CD4-positive, CD25-positive, alpha-beta regulatory T cell (primary cell): ENCODE measurements at places on chromosomes 5 and 9. TPM values are rescaled to one million over a fixed set of nuclear protein-coding genes. Genes with fewer than 3 reads are reported as not detected.

GRCh38 chr9:74973714-74974113 is 21.0 kb upstream of the C9orf40 start:
- no peak for DNase-seq

CCDC192 gene
- not detected for polyA plus RNA-seq

- no peak for DNase-seq
These were observed 20.0 kb downstream of the KIAA1191 start for GRCh38 chr5:176341325-176342157.

DNA sequence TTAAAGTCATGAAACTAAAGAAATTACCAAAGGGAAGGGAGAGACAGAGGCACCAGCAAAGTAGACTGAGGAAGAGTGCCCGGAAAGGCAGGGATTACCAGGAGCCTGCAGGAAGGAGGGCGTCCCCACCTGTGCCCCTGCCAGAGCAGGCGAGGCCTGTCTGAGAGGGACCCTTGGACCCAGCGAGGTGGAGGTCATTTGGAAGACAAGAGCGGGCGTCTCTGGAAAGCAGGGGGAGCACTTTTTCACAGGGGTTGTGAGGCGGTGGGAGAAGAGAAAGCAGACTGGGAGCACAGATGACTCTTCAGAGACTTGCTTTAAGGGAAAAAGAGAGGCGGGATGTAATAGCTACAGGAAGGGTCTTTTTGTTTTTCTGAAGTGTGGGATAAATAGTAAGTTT is 27.5 kb upstream of the SLC2A8 start:
- no peak for DNase-seq

GRCh38 chr9:6439051-6439703 is 26.2 kb downstream of the UHRF2 start:
- no peak for DNase-seq

GRCh38 chr5:179300581-179301180 is 44.6 kb downstream of the ADAMTS2 start:
- no peak for DNase-seq

DNA sequence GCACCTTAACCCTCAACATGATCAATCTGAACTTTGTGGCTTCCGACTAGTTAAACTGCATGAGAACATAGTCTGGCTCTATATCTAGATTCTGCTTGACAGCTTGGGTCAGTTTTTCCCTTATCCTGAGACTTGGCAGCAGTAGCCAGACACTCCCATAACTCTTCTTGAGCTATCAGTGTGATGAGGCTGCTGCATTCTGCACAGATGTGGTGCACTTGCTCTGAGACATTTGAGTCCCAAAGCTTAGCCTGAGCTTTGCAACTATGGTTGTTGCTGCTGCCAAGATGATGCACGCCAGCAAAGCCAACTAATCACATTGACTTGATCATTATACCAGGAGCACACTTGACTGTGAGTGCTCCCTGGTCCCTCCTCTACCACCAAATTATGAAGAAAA is 36.2 kb downstream of the MOCS2 start:
- no peak for DNase-seq

DNA sequence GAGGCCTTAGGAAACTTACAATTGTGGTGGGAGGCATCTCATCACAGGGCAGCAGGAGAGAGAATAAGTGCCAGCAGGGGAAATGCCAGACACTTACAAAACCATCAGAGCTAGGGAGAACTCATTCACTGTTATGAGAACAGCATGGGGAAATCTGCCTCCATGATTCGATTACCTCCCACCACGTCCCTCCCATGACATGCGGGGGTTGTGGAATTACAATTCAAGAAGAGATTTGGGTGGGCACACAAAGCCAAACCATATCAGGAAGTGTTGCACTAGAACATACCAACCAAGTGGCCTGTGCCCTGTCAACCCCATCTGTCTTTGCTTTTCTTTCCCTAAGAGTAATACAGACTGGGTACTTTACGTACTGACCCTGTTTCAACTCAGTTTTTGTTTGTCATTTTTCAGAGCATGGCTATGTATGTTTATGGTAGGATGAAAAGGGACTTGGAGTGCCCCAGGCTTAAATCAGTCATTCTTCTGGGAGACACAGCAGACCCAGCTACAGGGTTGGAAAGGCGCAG is 58.3 kb upstream of the TGFBR1 start:
- DNase-seq, result no peak

- no peak for DNase-seq
These were observed 180.3 kb upstream of the FER start for GRCh38 chr5:108567429-108567828.

GRCh38 chr5:107736638-107737037 is 65.9 kb upstream of the EFNA5 start:
- DNase-seq, result no peak

DNA sequence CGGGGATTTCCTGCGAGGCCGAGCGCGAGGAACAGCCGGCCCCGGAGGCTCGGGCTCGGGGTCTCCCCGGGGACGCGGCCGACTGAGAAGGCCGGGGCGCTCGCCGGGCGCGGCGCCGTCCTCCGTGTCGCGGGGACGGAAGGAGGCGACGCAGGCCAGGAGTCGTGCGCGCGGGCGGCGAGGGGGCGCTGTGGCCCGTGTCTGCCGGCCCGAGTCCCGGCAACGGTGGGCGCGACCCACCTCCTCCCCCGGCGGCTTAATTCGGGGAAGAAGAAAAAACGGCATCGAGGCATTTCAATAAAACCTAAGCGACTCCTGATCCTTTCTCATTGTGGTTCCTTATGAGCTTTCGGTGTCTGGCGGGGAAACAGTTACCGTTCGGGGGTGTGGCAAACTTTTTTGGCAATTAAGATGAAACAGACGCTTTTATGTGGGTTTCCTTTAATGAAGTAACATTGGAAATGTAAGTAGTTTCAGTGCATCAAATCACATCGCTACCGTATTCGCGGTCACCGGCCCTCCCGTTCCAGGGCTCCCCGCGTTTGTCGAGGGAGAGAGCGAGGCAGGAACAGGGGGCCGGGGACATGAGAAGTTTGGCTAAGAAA is 3.7 kb upstream of the IRX2 start:
- DNase-seq, result no peak

GRCh38 chr9:82192211-82192610 is 203.6 kb downstream of the SPATA31D1 start:
- no peak for DNase-seq

DNA sequence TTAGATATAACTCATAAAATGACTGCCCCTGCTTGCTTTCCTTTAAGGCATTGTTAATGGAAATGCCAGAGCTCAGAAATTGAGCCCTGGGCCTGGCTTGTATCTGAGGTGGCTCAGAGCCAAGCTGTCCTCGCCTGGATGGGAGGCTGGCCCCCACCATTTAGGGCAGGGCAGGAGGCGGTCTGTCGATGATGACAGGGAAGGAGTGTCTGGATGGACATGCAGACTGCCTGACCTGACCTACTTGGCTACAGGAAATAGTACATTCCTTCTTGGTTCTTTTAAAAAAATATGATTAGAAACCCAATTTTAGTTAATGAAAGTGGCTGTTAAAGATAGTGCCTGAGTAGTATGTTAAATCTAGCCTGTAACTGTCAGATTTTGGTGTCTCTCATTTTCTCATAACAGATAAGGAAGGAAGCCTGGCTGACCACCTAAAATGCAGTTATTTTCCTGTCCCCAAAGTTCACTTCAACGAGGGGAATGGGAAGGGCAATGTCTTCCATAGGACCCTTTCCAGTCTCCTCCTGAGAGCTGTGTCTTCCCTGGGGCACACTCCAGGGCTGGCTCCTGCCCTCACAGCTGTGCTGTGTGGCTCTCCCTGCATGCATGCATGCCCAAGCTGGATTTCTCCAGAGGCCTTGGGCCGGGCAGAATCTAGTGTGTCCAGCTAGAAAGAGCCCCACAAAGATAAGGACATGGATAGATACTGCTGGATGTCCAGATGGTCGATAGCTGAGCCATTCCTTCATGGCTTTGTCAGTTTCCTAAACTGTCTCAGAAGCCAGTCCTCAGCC is 42.3 kb downstream of the MACROH2A1 start:
- no peak for DNase-seq

GRCh38 chr5:179269781-179270543 is 75.3 kb downstream of the ADAMTS2 start:
- DNase-seq, result no peak

- no peak for DNase-seq
These were observed 21.4 kb downstream of the PJA2 start for GRCh38 chr5:109388407-109388806.

- DNase-seq, result no peak
These were observed 249.1 kb downstream of the CEMIP2 start for GRCh38 chr9:71519098-71519696.

VDAC1 gene
- polyA plus RNA-seq, result 101 TPM

TAF11L8 gene
- not detected for polyA plus RNA-seq
